ENCODE measurements at places on chromosomes 1 and 21.

- no peak for DNase-seq
These were observed 7.3 kb downstream of the SYTL1 start for GRCh38 chr1:27348861-27349783.

DNA sequence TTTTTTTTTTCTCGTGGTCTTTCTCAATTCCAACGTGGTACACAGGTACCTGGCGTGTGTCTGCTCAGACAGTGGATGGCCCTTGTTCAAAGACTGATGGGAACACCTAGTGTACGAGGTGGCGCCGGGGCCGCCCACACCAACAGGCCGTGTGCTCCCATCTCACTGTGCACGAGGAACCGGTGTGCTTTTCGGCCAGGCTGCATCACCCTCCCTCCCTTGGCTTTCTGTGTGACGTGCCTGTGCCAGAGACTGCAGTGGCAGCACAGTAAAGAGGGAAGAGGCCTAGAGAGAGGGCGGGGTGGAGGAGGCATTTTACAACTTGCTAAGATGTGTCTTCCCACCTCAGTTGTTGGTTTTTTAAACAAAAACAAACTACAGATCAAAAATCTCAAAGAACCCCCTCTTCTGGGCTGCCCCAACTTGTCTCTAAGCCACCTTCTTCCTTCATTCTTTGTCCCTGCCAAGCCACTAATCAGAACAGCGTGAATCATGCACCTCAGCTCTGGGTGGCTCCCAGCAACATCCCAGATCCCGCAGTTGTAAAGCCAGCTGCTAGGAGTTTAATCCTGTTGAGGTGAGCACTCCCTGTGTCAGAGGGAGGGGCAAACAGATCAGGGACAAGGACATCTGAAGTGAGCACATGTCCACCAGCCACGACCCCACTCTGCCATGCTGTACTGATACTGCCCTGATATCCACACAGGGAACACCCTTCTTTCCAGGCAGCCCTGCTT is 20.7 kb downstream of the IRF2BP2 start:
- DNase-seq, result no peak

DNA sequence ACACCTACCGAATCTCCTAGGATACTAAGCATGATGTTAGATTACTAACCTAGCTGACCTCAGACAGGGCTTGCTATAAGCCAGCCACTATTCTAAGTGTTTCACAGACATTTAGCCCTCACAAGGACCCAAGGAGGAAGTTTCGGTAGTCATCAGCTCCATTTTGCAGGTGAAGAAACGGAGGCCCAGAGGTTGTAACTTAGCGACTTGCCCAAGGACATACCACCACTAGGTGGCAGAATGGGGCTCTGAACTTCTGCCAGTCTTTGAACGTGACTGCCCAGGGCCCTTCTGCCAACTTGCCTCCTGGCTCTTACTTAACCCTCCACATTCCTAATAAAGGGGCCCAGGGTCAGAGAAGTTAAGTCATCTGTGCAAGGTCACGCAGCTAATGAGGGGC is 283.5 kb downstream of the C1orf94 start:
- DNase-seq, result no peak

DNA sequence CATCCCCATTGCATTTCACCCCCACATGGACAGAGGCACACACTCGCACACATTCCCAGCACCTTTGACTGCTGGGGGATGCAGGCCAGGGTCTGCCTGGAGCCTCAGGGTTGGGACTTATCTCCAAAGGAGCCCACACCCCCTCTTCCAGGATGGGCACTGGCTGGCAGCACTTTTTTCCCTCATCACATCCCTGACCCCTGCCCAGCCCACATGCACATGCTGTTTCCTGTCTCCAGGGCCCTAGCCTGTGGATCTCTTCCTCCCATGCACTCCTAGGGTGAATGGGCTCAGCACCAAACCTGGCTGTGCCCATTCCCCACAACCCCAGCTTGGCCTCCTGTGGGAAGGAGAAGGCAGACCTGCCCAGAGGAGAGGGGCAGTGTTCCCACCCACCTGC is 59.3 kb downstream of the STUM start:
- DNase-seq, result no peak

- no peak for DNase-seq
These were observed 20.8 kb downstream of the PPFIA4 start for GRCh38 chr1:203046984-203047630.

GRCh38 chr1:63975481-63975880 is 201.7 kb downstream of the ROR1 start:
- DNase-seq, result no peak

- DNase-seq, result no peak
These were observed 441.6 kb downstream of the NCAM2 start for GRCh38 chr21:21439761-21440160.

GRCh38 chr1:50095716-50096115 is 13.0 kb upstream of the ELAVL4 start:
- no peak for DNase-seq

DNA sequence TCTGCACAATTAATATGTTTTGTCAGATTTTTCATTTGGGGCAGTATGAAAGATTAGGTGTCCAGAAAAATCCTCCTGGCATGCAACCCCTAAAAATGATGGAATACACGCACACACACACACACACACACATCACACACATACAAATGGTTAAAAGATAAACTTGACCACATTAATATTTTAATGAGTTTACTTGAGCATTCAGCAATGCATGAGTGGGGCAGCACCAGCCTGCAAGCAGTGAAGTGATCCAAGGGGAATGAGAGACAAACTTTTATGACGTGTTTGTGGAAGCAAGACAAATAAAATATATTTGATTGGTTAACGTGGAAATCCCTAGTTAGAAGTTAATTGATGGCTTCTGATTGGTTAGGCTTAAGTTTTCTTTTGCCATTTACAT is 29.1 kb upstream of the SOAT1 start:
- no peak for DNase-seq

- DNase-seq, result no peak
These were observed 12.3 kb downstream of the MYSM1 start for GRCh38 chr1:58687516-58687915.

DNA sequence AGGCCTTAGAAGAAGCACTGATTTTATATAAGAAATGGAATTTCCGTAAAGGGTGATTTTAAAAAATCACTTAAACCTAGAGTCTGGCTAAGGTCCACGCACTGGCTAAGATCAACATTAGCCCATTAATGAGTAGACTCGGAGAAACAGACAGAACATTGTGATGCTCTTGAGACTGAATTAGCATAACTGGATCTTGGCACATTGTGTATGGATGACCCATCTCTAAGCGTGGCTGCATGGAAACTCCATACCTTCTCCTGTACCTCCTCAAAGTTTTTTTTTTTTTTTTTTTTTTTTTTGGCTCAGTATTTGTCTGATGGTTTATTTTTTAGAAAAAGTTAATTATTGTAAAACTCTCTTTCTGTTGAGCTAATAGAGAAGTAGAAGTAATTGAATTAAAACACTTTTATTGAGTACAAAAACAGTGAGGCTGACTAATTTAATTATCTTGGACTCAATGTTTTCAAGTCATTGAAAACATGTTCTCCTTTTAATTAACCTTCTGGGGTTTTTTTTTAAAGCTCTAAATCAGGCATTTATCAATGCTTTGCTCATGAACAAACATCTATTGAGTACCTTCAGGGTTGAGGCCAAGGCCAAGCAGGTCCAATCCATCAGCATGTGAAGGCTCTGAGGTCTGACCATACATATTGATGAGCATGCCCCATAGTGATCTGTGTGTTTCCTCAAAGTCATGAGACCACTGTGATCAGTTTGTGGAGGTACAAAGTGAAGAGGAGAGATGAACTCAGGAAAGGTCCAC is 74.0 kb downstream of the TLR5 start:
- no peak for DNase-seq

DNA sequence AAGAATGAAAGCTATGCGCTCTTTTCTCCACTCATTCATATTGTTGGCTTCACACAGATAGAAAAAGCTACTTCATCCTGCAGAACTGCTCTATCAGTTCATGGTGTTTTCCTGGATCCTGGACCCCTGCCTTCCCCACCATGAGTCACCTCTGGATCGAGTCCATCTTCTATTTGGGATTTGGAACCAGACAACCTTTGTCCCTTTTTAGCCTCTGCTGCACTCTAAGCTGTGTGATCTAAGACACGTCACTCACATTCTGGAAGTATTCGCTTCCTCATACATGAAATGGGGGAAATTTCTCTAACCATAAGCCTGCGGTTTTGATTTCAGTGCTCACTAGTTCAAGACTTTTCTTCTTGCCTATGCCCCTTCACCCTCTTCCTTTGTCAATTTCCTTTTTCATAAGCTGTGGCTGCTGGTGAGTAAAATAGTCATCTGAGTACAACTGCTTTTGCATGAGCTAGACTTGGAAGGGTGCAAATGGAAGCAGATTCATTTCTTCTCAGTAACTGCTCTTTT is 14.1 kb upstream of the DEGS1 start:
- DNase-seq, result no peak

GRCh38 chr1:231515748-231516147 is 12.7 kb upstream of the TSNAX start:
- no peak for DNase-seq
